ENCODE measurements at places on chromosomes 2 and 18.

GRCh38 chr2:40797120-40797519 lies 345.2 kb upstream of the SLC8A1 start:
- DNase-seq = no peak

GRCh38 chr2:238720232-238720672 lies 127.6 kb upstream of the TWIST2 start:
- peak; percentile 22 for DNase-seq

GRCh38 chr2:88764141-88764849 lies 72.8 kb downstream of the RPIA start:
- DNase-seq = no peak

GRCh38 chr2:181586569-181587081 lies 70.3 kb downstream of the CERKL start:
- no peak for DNase-seq

DNA sequence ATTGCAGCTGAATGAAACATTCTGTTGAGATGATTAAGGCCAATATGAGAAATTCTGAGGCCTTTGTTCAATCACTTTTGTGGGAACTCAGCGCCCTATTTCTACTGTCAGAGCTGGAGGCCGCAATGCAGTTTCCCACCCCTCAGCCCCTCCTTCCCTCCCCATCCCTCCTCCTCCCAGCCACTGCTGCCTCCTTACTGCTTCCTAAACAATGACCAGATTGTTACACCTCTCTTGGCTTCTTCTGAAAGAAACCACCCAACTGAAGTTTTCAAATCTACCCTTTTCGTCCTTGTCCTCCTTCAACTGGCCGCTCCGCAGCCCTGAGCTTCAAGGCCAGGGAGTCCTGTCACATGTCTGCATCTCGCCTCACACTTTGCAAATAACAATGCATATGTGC lies 36.7 kb upstream of the MAPK4 start:
- DNase-seq = no peak

DNA sequence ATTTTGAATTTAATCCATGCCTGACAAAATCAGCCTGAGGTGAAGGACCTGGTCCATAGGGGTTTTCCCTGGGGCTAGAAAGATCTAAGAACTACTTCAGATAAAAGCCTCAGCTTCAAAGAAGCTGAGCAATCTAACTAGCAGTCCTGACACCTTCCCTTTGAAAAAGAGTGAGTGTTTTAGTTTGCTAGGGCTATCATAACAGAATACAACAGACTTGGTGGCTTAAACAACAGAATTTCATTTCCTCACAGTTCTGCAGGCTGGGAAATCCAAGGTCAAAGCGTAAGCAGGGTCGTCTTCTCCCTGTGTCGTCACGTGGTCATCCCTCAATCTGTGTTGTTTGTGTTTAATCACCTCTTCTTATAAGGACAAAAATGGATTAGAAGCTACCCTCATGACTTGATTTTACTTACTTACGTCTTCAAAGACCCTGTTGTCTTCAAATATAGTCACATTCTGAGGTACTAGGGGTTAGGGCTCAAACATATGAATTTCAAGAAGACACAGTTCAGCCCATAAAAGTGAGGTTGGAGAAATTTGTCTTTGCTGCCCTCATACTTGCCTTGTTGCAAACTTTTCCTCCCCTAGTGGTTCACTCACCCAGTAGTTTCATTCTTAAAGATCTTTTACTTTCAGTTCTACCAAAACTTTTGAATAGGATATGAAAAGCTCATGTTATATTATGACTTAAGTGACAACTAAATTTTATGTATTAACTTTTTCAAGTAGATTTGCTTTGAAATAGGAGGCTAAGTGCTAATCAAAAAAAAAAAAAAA lies 673.8 kb downstream of the ARHGAP15 start:
- no peak for DNase-seq

- DNase-seq = no peak
Measured at GRCh38 chr2:159028776-159029175, 60.3 kb downstream of the TANC1 start.

DNA sequence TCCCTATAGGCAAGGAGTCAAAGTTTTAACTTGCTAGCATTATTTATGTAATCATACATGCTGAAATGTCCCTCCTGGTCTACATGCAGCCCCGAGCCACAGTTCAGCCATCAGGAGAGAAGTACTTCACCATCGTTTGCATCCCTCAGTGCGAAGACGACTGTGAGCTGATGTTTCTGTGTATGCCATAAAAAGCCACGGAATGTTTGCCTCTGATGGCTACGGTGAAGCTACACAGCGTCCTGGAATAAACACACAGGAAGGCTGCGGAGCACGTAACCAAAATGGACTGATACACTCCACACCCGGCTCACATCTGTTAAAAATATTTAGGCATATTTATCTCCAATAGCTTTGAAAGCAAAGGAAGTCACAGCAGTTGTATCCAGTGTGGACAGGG lies 4.3 kb upstream of the SALL3 start:
- DNase-seq = no peak

DNA sequence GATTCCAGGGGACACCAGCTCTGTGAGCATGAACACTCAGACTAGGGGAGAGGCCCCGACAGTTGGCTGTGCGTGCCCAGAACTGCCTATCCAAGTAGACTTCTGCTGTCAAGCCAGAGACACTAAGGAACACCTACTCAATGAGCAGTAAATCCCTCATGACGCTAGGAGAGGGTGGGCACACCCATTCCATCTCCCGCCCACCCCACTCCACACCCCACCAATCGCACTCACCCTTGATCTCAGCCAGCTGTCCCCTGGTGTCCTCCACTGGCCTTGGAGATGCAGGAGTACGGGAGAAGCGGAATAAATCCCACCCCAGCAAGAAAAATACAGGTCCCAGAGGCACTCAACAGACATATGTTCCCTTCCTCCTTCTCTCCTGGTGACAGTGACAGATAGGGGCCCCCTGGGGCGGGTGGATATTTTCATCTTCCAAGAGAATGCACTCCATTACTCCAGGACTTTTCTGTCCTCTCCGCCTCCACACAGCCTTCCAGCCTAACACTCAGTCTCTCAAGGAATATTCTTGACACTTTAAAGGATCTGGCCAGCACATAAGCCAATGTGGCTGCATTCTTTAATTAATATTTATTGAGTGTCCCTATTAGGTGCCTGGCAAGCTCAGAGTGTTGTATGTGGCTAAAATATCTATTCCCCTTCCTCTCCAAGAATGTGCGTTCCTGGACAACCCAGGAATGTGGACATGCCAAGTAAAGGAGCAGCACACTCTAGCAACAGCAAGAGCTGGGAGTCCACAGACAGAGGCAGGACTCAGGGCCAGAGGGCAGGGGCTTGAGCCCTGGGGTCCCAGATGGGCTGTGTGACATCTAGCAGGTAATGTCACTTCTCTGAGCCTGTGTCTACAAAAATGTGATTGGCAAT lies 13.1 kb upstream of the SMAD7 start:
- DNase-seq = no peak
